Uterus (tissue), 4 donors: ENCODE measurements at places on chromosomes 5 and 9.

GRCh38 chr5:134555890-134556311, 30.4 kb downstream of the JADE2 start:
- DNase-seq: peak; percentile 52

DNA sequence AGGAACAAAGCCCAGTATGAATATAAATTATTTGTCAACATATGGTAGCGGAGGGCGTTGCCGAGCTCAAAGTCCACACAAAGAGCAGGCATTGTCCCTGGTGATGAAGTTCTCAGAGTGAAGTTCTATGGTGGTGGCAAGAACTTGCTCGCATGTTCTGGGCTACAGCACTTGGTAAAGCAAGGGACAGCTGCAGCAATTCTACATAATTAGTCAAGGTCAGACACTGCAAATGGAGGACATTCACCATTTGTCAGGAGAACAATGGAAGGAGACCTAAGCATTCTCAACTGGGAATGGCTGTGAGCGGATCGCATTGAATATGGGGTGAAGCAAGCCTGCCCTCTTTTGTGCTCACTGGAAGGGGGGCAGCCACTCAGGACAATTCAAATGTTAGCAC, 503.8 kb upstream of the ADAMTS16 start:
- DNase-seq: no peak

- DNase-seq: peak; percentile 25
Measured at GRCh38 chr9:74666625-74667316, 169.6 kb downstream of the RORB start.

- DNase-seq: peak; percentile 69
Measured at GRCh38 chr9:131289301-131290035, at the start of gene PLPP7. Gene PLPP7, plus strand, starts transcription at chr9:131289723. Its CDS starts 275 bp downstream, at chr9:131289998.

GRCh38 chr5:102243213-102243612, 52.9 kb downstream of the SLCO4C1 start:
- no peak for DNase-seq

DNA sequence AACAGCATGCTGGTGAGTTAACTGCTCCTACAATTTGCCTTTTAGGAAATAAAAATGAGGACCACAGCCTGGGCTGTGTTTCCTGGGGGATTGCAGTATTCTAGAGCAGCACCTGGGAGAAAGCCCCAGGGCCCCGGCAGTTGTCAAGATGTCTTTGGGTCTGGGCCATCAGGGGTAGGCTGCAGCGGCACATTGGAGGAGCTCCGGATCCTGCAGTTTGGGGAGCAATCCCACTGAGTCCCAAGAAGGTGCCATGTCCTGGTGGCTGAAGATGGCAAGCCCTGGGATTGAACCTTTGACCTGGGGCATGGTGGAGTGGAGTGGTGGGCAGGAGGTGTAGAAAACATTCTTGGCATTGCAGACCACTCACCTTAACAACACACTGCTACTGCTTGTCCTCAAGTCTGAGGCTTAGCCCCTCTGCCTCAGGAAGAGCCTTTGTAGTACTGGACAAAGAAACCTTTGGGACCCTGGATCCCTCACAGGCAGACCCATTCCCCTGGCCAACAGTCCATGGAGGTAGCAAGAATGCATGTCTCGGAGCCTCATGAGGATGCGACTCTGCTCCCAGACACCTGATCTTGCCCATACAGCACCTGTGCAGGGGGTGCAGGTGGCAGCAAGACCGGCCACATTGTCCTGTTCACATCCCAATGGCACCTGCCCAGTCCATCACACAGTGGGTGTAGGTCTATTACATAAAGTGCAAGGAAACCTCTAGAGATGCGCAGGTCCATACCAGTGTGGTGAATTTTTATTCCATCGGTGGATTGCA, 159.1 kb upstream of the IRX2 start:
- DNase-seq: no peak
